ENCODE measurements at places on chromosomes 7 and 10. TPM values are rescaled to one million over a fixed set of nuclear protein-coding genes. Genes with fewer than 3 reads are reported as not detected.

The MRPL32 gene
- 27.2 TPM for total RNA-seq

The NME8 gene
- not detected for total RNA-seq

The ASB10 gene
- total RNA-seq, result not detected

The SPDYE5 gene
- total RNA-seq, result not detected

The GPER1 gene
- total RNA-seq, result 0.33 TPM

The TMEM236 gene
- 0.39 TPM for total RNA-seq

The PRPS1L1 gene
- total RNA-seq, result not detected

The HOXA13 gene
- total RNA-seq, result not detected

The BAMBI gene
- 65.1 TPM for total RNA-seq

The C10orf105 gene
- not detected for total RNA-seq

The PGAM2 gene
- total RNA-seq, result not detected

The CCNY gene
- total RNA-seq, result 32.1 TPM

The CTAGE4 gene
- total RNA-seq, result 4.7 TPM

The TMEM176A gene
- total RNA-seq, result not detected

The COA1 gene
- 22.0 TPM for total RNA-seq

The BEND7 gene
- 10.6 TPM for total RNA-seq

The PRLHR gene
- total RNA-seq, result not detected

The SORCS3 gene
- 0.11 TPM for total RNA-seq

The LRRC61 gene
- 7.9 TPM for total RNA-seq

The SEMA3E gene
- total RNA-seq, result 0.11 TPM

The ASAH2 gene
- 0.54 TPM for total RNA-seq

The VPS37D gene
- total RNA-seq, result 2.7 TPM

The OPN1SW gene
- not detected for total RNA-seq

The GIMAP5 gene
- not detected for total RNA-seq

The PRR15 gene
- 286 TPM for total RNA-seq

The CUBN gene
- total RNA-seq, result 0.79 TPM

The ANKRD61 gene
- not detected for total RNA-seq

The PNLIPRP1 gene
- total RNA-seq, result not detected

The ACHE gene
- total RNA-seq, result 1.5 TPM

The IL6 gene
- total RNA-seq, result not detected

The WNT16 gene
- not detected for total RNA-seq

The SCART1 gene
- 4.7 TPM for total RNA-seq

The CFTR gene
- under 0.01 TPM for total RNA-seq

The SPDYE9 gene
- total RNA-seq, result not detected

The KNDC1 gene
- total RNA-seq, result 1.6 TPM

The ZNF37A gene
- total RNA-seq, result 7.5 TPM

The SLC26A5 gene
- total RNA-seq, result not detected

The KIAA1217 gene
- 60.5 TPM for total RNA-seq

The TPST1 gene
- total RNA-seq, result 6.8 TPM

The HECTD2 gene
- total RNA-seq, result 7.5 TPM

The LIPK gene
- not detected for total RNA-seq

The RBM20 gene
- not detected for total RNA-seq

The GSTO2 gene
- total RNA-seq, result 20.5 TPM

The FLNC gene
- 271 TPM for total RNA-seq

The ATP5MK gene
- 145 TPM for total RNA-seq

The SLC25A13 gene
- total RNA-seq, result 40.3 TPM

The ADAM22 gene
- under 0.01 TPM for total RNA-seq

The PIK3AP1 gene
- under 0.01 TPM for total RNA-seq

The EIF5AL1 gene
- total RNA-seq, result 0.54 TPM
